ENCODE measurements at places on chromosomes 1 and 21.
A peak's percentile ranks its signal among the peaks of the same experiment; 100 is the strongest.

DNA sequence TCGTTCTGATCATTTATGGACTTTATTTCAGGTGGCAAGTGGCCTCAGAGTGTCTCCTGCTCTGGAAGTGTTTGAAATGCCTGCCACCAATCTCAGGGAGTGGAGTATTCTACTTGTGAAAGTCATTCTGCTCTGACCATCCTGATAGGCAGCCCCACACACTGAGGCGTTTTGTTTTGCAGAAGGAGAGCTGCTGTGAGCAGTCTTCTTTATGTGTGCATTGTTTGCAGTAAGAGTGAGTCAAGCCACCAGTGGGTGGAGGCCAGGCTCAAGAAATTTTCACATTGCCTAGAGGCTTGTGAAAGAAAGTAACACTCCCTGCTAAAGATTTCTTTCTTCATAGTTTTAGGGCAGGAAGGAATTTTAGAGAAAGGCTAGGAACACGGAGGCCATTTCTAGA, 204.4 kb downstream of the SLC35F3 start:
- ATAC-seq: peak; percentile 63

GRCh38 chr1:214202992-214203391, 78.0 kb upstream of the SMYD2 start:
- ATAC-seq: no peak

DNA sequence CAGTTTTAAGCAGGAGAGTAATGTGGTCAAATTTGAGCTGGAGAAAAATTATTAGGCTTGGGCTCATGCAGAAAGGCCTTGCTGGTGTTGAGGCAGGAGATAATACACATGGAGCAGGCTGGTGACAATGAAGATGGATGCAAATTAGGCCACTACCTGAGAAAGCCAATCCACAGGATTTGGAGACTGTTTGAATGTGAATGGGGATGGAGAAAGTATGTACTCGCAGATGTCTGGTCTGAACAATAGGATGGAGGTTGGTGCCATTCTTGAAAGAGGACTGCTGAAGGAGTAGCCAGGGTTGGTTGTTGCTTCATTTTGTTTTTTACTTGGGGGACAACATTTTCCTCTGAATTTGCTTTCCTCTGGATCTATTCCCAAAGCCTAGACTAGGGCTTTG, 8.0 kb upstream of the KIRREL1 start:
- no peak for ATAC-seq

GRCh38 chr1:20223106-20223505, 36.8 kb upstream of the PLA2G2C start:
- no peak for ATAC-seq

- no peak for ATAC-seq
These were observed 2.3 kb upstream of the OPTC start for GRCh38 chr1:203491664-203492063.

DNA sequence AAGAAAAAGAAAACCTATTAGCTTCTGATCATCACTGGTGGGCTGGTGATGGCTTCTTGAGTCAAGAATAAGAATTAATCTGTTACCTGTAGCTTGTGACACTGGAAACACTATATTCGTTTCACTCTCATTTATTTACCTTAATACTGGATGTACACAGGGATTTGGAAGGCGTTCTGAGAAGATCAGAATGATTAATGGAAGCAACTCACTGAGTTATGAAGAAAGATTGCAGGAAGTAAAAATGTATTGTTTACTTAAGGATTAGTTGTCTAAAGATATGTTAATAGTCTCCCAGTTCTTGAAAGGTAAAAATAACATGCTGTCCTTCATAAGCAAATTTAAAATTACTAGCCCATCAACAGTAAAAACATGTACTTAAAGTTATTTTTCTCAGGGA, 644.9 kb upstream of the NCAM2 start:
- ATAC-seq: no peak

All from esophagus mucosa (tissue), 1 donor.